ENCODE measurements at places on chromosomes 12 and 14.

DNA sequence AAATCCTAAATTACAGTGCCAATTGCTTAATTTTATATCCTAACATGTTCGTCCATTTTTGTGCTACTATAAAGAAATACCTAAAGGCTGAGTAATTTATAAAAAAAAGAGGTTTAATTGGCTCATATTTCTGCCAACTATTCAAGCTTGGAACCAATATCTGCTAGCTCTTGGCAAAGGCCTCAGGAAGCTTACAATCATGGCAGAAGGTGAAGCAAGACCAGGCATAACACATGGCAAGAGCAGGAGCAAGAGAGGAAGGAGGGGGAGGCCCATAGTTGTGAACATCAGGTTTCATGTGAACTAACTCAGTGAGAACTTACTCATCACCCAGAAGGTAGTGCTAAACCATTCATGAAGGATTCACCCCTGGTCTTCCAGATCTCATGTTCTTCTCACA lies 494.3 kb downstream of the CCER1 start:
- DNase-seq, result no peak

DNA sequence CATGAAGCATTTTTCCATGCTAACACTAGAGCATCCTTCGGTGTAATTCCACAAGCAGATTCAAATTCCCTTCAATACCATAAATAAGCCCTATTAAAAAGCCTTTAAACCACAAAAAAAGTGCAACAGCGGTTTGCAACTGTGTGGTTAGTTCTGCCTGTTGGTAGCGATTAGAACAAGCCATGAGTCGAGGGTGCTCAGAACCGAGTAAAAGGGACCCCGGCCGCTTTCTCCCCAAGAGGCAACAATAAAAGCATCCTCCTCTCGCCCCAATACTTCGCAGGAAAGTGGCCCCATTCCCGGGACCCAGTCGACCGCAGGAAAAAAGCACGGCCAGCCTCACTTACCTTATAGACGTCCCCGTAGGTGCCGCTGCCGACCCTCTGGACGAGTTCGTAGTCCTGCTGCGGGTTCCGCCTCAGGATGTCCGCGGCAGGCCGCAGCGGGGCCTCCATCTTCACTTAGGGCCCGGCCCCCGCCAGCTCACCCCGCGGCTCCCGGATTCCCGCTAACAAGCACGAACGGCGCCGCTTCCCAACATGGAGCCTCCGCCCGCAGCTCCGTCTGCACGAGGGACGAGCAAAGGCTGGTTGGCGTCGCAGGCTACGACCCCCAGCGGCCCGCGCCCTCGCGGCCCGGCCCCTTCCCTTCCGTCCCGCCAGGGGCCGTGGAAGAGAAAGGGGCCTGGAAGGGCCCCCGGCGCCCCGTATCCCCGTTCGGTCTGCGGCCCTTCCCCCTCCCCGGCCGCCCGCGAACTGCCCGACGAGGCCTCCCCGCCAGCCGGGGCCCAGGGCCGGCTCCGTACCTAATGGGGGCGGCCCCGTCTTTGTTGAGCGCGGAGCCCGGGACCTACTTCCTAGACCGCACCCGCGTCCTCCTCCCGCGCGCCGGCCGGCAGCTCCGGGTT lies 521 bp downstream of the MAP4K5 start:
- peak; percentile 52 for DNase-seq

GRCh38 chr14:88849716-88850115 lies 25.3 kb downstream of the TTC8 start:
- no peak for DNase-seq

- DNase-seq, result no peak
Observed at GRCh38 chr12:46908236-46908935, 82.6 kb upstream of the SLC38A4 start.

GRCh38 chr12:15122344-15122743 lies 98.9 kb downstream of the RERG start:
- DNase-seq, result no peak

DNA sequence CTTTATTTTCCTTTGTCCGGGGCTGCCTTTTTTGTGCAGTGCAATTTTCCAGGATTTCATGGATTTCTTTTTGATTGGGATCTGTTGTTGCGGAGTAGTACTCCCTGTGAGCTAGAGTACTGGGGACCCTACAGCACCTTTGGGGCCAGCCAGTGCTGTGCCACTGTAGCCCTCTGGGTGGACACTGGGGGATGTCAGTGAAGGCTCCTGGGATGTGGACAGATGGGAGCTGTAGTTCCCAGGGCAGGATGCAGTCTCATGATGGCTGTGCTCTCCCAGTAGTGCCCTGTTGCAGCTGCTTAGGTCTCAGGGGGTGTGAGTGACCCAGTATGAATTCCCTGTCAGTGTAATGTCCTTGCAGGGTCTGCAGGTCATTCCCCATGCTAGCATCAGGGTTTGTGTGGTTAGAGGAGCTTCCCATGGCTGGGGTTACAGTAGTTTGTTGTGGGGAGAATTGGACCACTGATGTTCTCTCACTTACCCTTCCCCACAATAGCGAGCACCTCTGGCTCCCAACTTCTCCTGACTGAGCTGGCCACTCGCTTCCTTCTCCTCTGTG lies 72.2 kb downstream of the BRMS1L start:
- DNase-seq, result no peak

DNA sequence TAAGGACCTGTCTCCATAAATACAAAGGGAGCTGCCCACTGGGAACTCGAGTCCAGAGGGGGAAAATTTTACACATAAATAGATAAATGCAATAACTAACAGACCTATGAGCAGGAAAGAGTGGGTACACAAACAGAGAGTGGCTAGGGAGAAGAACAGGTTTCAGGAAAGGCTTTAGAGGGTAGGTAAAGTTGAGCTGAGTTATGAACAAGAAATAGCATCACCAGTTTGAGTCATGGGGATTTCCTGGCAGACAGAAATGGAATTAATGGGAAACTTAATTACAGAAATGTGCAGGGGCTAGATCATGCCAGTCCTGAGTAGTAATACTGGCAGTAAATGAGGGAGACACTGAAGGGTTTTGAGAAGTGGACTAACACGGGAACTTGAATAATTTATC lies 58.0 kb upstream of the CCDC175 start:
- no peak for DNase-seq

- no peak for DNase-seq
Observed at GRCh38 chr12:19869413-19869812, 430.1 kb downstream of the AEBP2 start.

- no peak for DNase-seq
Observed at GRCh38 chr14:90784621-90785270, 31.5 kb downstream of the TTC7B start.

DNA sequence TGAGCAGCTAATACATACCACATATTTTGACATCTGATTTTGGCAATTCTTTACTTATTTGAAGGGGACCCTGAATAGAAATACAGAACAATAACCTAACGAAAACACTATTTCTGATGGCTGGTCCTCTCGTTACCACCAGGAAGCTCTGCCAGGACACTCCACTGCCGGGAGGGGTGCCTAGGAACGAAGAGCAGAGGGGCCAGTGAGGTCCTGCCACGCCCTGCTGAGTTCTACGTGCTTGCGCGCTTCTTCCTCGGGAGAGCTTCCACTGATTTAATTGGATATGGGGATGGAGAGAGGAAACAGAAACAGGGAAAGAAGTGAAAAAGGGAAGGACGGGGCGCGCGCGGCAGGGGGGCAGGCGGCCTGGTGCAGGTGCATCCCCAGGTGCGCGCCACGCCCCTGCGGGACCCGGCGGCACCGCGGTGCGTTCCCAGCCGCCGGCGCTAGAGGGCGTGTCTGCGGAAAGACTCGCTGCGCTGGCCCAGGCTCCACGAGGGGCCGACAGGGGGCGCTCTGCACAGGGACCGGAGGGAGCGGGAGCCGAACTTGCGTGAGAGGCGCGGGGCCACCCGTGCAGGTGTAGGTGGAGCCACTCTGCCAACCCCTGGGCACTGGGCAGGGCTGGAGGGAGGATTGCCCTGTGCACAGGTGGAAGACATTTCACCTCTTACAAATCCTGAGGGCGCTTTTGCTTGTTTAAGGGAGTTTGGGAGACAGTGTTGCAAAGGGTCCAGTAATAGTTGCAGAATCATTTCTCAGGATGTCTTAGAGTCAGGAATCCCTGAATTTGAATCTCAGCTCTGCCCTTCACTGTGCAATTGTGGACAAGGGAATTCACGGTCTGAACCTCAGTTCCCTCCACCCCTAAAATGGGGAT lies 986.3 kb upstream of the TMEM132C start:
- peak; percentile 35 for DNase-seq

DNA sequence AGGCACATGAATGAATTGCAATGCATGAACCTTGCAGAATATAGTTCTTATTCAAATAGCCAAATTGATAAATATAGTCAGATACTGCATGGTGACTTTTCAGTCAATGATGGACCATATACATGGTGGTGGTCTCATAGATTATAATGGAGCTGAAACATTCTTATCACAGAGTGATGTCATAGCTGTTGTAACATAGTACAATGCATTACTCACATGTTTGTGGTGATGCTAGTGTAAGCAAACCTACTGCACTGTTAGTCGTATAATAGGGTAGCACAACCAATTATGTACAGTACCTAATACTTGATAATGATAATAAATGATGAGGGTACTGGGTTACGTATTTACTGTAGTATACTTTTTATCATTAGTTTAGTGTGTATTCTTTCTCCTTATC lies 280.3 kb downstream of the BCAT1 start:
- DNase-seq, result no peak

- DNase-seq, result no peak
Observed at GRCh38 chr12:76983420-76983819, 81.9 kb downstream of the E2F7 start.

DNA sequence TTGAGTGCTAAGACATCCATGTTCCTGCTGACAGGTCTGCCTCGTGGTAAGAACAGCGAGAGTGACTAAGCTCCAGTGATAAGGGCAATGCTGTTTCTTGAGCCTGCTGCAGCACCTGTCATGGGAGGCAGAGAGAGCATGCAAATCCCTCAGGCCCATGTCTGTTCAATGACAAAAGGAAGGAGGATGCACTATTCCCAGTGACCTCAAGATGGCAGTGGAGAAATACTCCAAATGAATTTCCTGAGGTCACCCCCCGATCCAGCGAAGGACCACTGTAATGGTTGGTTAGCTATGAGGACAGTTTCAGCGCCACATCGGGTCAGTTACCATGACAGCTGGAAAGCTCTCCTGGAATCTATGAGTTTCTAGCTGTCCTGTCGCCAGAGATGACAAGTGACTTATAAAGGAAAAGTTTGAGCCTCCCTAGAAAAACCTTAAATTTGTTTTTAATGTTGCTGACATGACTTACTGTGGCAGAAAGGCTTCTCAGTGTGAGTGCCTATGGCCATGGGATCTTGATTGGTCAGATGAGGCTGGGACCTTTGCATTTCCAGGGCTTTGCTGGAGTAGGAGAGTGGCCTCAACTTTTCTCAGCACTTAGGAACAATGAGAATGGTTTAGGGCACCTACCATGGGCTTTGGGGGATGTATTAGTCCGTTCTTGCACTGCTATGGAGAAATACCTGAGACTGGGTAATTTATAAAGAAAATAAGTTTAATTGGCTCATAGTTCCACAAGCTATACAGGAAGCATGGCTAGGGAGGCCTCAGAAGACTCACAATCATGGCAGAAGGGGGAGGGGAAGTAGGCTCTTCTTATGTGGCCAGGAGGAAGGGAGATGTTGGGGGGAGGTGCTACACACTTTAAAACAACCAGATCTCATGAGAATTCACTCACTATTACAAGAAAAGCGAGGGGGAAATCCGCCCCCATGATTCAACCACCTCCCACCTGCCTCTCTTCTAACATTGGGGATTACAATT lies 88.0 kb upstream of the TMEM260 start:
- peak; percentile 8 for DNase-seq

GRCh38 chr14:79136071-79137044 lies 966.2 kb downstream of the NRXN3 start:
- no peak for DNase-seq

GRCh38 chr12:99389751-99390150 lies 257.8 kb upstream of the GARIN6 start:
- DNase-seq, result no peak

DNA sequence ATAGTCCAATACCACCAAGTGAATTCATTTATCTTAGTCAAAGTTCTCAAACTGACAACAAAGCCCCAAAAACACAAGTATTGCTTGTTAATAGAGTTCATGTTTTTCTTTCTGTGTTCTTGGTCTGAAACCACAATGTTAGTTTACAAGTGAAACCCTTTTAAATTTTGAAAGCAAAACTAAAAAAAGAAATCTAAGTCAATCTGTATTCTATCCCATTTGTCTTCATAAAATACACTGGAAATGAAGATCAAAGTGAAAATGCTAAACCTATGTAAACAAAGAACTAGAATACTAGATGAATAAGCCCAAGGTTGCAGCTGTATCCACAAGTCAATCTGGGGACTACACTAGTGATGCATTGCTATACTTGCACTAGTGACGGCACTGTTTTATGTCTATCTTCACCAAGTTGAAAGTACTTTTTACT lies 10.4 kb downstream of the MAP4K5 start:
- DNase-seq, result peak; percentile 27

DNA sequence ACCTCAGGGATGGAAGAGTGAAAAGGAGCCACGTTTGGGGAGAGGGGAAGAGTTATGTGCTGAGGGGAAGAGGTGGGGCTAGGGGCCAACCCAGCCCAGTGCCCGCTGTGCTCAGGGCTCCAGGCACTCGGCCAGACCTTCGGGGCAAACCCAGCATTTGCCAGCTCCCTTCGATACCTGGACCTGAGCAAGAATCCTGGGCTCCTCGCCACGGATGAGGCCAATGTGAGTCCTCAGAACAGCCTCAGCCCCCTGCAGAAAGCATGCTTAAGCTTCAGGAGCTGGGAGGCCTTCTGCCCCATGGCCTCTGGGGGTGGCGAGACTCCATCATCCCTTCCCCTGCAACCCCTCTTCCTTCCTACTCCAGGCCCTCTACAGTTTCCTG lies 5.0 kb downstream of the CARMIL3 start:
- no peak for DNase-seq

DNA sequence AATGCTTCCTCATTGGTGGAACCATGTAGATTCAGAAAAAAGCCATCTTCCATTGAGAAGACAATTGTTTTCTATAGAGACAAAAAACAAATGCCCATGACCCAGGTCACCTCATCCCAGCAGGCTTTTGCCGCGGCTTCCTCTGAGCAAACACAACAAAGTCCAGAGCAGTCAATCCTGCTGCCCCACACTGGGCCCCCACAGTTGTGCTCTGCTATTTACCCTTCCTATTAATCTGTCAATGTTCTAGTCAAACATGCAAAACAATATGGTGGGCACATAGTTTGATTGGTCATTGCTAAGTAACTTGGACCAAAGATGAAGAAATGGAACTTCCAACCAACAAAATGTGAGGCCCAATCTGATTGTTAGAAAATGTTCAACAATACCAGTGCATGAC lies 20.7 kb downstream of the C12orf42 start:
- DNase-seq, result no peak

DNA sequence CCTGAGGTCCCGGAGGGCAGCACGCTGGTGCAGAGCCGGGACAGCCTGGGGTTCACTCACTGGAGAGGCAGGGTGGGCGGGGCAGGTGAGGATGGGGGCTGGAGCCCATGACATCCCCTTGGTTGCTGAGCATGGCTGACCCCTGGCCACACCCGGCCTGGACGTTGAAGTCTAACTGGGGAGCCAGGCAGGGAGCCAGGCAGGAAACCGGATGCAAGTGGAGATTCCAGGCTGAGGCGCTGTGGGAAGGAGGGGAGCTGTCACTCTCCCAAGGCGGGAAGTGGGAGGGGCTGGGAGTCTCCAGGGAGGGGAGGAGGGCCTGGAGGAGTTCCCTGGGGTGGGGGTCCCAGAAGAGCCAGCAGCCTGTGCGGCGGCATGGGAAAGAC lies 7.7 kb upstream of the INF2 start:
- DNase-seq, result no peak

- DNase-seq, result no peak
Observed at GRCh38 chr12:92121826-92122225, 23.8 kb downstream of the BTG1 start.

GRCh38 chr12:2017546-2018337 lies 13.5 kb upstream of the DCP1B start:
- no peak for DNase-seq
